ENCODE measurements at places on chromosomes 11 and 22. TPM values are rescaled to one million over a fixed set of nuclear protein-coding genes. Genes with fewer than 3 reads are reported as not detected.
A peak's percentile ranks its signal among the peaks of the same experiment; 100 is the strongest.

Gene PHF21A
- 58.6 TPM for total RNA-seq

Gene TSSK2
- not detected for total RNA-seq

Gene CNGA4
- not detected for total RNA-seq

Gene MYEOV
- total RNA-seq, result not detected

DNA sequence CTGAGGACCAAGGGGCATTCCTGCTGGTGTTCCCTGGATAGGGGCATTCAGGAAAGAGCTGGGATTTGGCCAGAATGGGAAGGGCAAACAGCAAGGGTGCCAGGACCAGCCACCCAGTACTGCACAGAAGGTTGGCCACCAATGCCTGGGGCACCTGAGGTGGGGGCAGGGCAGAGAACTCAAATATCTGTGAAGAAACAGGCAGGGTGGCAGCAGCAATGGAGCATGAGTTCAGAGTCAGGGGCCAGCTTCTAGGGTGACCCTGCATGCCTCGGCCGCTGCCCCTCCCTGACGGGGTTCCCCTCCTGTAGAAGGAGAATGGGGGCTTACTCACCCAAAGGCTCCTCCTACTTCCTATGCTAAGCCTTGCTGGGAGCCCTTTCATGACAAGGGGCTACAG lies 79.3 kb upstream of the SHANK2 start:
- DNase-seq, result no peak

Gene SLC22A6
- not detected for total RNA-seq

DNA sequence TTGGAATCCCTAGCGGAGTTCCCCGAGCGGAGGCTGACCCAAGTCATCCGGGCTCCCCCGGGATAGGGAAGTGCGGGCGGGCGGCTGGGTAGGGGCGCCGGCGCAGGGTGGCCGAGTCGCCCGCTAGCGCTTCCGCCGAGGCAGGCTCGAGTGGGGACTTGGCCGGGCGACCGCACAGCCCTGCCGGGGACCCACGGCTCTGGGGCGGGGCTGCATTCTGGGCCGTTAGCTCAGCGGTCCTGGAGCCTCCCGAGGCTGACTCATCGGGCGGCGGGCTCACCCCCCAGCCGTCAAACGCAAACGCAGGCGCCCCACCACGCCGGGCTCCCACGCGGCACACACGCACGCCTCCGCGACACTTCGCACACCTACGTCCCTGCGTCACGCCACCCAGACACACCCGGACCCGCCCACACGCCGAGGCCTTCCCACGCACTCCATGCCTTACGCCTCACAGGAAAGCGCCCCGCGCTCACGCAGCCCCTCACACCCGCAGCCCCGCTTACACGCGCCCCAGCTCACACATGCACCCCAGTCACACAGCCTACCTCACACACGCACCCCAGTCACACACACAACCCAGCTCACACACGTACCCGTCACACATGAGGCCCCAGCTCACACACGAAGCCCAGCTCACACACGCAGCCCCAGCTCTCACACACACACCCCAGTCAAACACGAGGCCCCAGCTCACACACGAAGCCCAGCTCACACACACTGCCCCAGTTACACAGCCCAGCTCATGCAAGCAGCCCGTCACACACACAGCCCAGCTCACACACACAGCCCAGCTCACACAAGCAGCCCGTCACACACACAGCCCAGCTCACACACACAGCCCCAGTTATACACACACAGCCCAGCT lies 1.2 kb downstream of the PHLDB1 start:
- DNase-seq, result peak; percentile 95

GRCh38 chr11:71252770-71253730 lies 673 bp upstream of the SHANK2 start:
- DNase-seq, result no peak

DNA sequence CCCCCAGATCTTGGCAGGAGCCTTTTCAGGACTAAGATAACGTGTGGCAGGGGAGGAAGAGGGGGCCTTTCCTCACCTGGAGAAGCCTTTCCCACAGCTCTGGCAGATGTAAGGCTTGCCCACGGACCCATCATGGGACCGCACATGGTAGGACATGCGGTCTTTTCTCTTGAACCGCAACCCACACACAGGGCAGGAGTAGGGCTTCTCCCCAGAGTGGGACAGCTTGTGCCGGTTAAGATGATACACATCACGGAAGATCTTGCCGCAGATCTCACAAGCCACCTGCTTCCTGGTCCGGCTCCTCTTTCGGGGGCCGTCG lies 1.9 kb downstream of the PATZ1 start:
- DNase-seq, result no peak

DNA sequence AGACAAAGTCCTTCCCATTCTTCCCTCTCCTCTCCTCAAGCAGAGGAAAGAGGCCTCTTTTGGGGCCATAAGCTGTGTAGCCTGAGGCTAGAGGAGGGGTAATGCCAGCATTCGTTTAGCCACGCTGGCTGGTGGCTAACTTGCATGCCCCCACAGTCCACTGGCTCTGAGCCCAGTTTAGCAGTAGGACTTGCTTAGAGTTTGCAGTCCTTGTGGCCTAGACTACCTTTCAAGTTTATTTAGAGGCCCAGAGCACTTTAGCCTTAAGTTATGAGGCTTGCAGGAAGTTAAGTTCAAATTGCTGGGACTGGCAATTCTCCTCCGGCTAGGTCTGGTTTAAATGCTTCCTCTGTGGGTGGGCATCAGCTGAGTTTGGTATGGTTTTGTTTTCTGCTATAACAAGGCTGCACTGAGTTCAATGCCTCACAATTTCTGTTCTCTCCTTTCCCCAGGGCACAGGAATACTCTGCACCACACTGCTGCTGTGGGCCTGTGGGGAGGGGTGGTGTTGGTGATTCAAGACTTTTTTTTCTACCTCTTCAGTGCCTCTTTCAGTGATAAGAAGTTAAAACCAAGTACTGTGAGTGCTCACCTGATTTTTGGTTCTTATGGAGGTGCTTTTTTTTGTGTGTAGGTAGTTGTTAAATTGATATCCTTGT lies 281.0 kb upstream of the C11orf87 start:
- no peak for DNase-seq

DNA sequence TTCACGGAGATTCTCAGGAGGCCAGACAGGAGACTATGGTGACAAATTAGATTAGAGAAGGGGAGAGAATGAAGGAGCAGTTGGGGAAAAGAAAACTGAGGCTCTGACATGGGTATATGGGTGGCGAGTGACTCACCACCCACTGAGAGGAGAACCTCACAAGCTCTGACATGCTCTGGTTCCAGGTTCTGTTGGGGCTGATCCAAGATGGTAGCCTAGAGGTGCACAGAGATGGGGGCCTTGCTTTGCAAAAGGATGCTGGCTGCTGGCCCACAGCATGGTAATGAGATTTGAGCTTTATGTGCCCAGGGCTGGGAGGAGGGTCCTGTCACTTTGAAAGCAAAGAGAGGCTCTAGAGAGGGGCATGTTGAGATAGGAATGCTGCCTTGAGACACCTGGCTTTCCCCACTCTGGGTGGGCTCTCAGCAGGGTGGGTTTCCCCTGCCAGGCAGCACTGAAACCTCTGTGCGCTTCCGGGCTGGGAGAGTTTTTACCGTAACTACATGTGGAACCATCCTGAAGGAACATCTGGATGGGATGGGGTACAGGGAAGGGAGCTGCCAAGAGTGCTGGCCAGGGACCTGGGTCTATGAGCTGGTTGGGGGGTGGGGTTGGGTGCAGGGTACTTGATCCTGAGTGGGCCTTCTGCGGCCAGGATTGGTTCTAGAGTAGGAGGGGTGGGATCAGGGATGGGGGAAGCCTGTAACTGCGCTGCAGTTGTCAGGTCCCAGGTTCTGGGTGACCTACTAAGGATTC lies 1.2 kb upstream of the GRK2 start:
- peak; percentile 64 for DNase-seq

GRCh38 chr11:67538306-67538705 lies 15.1 kb upstream of the CABP2 start:
- peak; percentile 15 for DNase-seq

- no peak for DNase-seq
Measured at GRCh38 chr22:32177221-32177765, 18.2 kb upstream of the C22orf42 start.

DNA sequence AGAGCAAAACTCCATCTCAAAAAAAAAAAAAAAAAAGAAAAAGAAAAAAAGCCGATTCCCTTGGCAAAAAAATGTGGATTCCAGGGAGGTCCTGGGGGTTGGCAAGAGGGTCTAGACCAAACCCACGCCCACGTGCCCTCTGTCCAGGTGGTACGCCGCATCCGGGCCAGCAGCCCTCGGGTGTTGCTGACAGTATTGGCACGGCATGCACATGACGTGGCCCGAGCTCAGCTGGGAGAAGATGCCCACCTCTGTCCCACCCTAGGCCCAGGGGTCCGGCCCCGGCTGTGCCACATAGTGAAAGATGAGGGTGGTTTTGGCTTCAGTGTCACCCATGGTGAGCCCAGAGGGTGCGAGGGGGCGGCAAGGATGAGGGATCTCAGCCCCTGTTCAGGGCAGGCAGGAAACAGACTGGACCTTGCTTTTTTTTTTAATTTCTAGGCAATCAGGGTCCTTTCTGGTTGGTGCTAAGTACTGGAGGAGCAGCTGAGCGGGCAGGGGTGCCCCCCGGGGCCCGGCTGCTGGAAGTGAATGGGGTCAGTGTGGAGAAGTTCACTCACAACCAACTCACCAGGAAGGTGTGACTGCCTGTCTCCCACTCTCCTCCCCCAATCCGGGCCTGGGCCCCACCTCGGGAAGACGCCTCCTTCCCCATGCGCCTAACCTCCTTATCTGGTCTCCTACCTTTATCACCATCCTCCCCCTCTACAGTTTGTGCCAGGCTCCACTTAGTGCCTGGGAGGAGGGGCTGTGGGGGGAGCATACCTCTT lies 2.0 kb downstream of the NHERF4 start:
- no peak for DNase-seq

Gene CCDC116
- 0.33 TPM for total RNA-seq

DNA sequence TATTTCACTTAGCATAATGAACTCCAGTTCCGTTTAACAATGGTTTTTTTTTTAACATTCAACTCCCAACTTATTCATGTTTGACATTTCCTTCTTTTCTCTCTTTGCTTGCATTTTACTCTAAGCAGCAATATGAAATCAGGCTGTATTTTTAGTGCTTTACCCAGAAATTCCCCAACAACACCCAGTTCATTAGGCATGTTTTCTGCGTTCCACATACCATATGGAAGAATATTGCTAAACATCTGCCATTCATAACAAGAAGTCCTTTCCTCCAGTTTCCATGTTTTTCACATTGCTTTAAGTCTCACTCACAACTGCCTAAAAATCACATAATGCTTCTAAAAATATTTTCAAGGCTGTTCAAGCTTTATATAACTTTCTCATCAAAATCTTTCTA lies 45.8 kb downstream of the PLAAT5 start:
- DNase-seq, result no peak

DNA sequence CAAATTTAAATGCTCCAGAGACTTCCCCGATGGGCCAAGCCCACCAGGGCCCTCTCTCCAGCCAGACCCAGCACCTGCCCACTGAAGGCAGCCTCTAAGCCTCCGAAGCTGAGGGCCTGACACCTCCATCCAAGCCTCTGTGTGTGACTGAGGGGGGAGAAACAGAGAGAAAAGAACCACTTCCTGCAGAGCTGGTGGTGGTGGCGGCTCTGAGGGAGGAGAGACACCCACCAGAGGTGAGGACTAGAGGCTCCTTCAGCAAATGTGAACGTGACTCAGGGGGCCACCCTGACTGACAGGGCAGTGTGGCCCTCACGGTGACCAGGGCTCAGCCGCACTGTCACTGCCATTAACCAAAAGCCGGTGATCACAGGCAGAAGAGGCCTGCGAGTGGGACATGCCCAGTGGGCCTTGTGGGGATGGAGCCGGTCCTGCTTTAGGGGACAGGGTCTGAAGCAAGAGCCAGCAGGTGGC lies 31.0 kb upstream of the CD5 start:
- DNase-seq, result peak; percentile 48

DNA sequence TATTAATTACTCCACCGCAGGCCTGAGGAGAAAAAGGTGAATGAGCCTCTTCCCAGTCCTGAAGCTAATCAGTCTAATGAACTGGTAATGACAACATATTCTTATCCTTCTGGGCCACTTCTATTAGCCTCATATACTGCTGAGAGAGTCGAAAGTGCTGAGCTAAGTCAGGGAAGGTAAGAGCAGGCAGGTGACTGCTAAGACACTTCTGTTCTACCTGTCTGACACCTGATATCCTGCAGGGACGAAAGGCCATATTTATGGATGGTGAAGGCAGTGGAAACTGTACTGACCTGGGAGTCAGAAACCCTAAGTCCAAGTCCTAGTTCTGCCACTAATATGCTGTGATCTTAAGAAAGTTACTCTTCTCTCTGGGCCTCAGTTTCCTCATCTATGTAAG lies 3.5 kb downstream of the TBC1D10A start:
- DNase-seq, result no peak

- DNase-seq, result no peak
Measured at GRCh38 chr22:38628444-38628843, 27.7 kb downstream of the FAM227A start.

- no peak for DNase-seq
Measured at GRCh38 chr11:131307506-131307905, 62.9 kb upstream of the NTM start.

DNA sequence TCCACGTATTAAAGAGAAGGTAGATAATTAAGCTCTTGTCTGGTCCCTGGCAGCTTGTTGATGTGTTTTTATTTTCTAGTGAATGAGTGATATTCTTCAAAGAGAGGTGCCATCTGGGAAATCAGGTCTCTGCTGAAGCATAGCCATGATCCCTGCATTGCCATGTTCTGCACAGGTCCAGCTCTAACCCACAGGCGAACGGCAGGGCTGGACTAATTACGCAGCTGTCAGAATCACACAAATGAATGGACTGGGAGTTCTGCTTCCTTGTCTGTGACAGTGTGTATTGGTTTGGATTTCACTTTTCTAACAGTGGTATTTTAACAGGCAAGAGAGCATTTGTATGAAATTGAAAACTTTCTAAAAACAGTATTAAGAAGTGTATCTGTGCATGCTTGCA lies 235.6 kb downstream of the FAT3 start:
- DNase-seq, result no peak

DNA sequence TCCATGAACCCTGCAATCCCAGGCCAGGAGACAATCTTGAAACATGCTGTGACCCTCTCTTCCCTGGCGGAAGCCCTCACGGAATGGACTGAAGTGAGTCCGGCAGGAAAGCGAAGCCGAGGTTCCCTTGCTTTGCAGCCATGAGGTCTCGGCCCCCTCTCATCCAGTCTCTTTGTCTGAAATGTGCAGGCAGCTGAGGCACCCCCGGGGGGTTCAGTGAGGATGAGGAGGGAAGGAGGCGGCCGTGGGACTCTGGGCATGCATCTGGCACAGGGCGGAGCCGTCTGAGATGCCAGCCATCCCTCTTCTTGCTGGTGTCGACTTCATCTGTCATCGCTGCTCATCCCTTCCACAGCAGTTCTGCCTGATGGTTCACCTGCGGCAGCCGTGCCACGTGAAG lies 1485.7 kb downstream of the BRD1 start:
- DNase-seq, result peak; percentile 50

- DNase-seq, result no peak
Measured at GRCh38 chr11:128250482-128250881, 336.9 kb downstream of the ETS1 start.

DNA sequence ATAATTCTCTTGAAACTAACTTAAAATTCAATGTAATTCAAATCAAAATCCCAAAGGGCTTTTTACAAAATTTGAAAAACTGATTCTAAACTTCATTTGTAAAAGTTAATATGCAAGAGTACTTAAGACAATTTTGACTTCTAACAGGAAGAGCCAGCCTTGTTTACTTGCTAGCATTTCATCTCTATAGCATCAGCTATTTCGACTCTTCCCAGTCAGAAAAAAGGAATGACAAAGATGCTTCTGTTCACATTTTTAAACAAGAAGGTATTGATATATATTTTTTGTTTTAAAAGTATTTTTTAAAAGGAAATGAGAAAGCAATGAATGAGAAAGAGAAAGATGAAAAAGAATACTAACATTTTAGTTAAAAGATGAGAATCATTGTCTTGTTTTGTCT lies 16.4 kb downstream of the SLN start:
- no peak for DNase-seq

GRCh38 chr22:47060718-47061117 lies 298.3 kb downstream of the TBC1D22A start:
- DNase-seq, result peak; percentile 18
